ENCODE measurements at places on chromosomes 5 and 9. TPM values are rescaled to one million over a fixed set of nuclear protein-coding genes. Genes with fewer than 3 reads are reported as not detected.

GRCh38 chr5:137164961-137165360 is 334.2 kb downstream of the SPOCK1 start:
- DNase-seq, result no peak

DNA sequence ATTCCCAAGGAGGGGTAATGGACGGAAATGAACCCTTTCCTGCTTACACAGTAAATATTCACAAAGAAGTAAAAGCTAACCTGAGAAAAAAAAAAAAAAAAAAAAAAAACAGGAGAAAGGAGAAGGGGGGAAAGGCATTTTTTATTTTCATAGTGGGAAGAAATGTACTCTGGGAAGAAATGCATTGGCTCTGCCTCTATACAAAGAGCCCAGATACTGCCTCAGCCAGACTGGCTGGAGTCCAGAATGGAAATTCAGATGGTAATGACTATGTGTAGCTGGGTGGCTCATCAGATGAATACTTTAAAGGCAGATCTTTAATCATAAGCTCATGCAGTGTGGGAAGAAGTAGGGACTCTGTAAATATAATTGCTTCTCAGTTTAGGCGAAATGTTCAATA is 124.9 kb upstream of the ZNF608 start:
- DNase-seq, result no peak

- DNase-seq, result no peak
Observed at GRCh38 chr9:34630402-34631154, 1.7 kb upstream of the ARID3C start.

- no peak for DNase-seq
Observed at GRCh38 chr9:129852579-129852978, 17.3 kb downstream of the USP20 start.

DNA sequence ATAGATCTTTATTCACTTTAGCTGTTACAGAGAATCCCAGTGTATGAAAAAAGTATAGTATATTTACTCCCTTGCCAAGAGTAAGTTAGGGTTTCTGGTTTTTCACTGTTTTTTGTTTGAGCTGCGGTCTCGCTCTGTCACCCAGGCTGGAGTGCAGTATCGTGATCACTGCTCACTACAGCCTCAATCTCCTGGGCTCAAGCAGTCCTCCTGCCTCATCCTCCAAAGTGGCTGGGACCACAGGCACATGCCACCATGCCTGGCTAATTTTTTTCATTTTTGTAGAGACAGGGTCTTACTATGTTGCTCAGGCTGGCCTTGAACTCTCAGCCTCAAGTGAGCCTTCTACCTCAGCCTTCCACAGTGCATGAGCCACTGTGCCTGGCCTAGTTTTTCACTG is 3.0 kb downstream of the RAI14 start:
- no peak for DNase-seq

DNA sequence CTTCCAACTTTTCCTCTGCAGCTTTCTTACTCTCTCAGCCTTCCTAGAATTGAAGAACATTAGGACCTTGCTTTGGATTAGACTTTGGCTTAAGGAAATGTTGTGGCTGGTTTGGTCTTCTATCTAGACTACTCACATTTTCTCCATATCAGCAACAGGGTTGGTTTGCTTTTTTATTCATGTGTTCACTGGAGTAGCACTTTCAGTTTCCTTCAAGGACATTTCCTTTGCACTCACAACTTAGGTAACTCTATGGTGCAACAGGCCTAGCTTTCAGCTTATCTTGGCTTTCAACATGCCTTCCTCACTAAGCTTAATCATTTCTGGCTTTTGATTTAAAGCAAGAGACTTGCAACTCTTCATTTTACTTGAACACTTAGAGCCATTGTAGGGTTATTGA is 153.1 kb downstream of the CCDC192 start:
- DNase-seq, result no peak

GRCh38 chr5:54081415-54081814 is 229.0 kb downstream of the ARL15 start:
- DNase-seq, result no peak

The BNIP1 gene
- 8.1 TPM for total RNA-seq

The WNK2 gene
- 250 TPM for total RNA-seq

Data from left ventricle myocardium superior (tissue), 1 donor.